Fibroblast of skin of abdomen (primary cell): ENCODE measurements at places on chromosomes 7 and 10.

DNA sequence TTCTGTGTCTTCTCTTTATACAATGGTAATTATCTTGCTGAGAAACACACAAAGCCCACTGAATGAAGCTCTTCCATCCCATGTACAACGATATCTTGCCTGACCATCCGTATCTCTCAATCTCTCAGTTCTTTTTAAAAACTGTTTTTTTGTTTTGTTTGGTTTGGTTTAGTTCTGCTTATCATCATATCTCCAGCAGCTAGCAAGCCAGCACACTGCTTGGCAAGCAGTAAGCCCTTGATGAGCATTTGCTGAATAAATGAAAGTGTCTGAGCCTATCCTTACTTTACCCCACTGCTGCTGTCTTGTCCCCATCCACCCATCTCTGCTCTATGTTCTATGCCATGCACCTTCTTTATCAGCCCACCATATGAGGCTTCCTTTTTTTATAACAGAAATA is 34.2 kb downstream of the ITGB1 start:
- DNase-seq = no peak

GRCh38 chr7:116307253-116307652 is 96.9 kb downstream of the TES start:
- DNase-seq = no peak

GRCh38 chr7:96346293-96346953 is 24.5 kb upstream of the SLC25A13 start:
- no peak for DNase-seq

- peak; percentile 47 for DNase-seq
Measured at GRCh38 chr7:157337316-157338149, 729 bp downstream of the DNAJB6 start.

- no peak for DNase-seq
Measured at GRCh38 chr7:95601316-95601715, 5.0 kb upstream of the PDK4 start.

DNA sequence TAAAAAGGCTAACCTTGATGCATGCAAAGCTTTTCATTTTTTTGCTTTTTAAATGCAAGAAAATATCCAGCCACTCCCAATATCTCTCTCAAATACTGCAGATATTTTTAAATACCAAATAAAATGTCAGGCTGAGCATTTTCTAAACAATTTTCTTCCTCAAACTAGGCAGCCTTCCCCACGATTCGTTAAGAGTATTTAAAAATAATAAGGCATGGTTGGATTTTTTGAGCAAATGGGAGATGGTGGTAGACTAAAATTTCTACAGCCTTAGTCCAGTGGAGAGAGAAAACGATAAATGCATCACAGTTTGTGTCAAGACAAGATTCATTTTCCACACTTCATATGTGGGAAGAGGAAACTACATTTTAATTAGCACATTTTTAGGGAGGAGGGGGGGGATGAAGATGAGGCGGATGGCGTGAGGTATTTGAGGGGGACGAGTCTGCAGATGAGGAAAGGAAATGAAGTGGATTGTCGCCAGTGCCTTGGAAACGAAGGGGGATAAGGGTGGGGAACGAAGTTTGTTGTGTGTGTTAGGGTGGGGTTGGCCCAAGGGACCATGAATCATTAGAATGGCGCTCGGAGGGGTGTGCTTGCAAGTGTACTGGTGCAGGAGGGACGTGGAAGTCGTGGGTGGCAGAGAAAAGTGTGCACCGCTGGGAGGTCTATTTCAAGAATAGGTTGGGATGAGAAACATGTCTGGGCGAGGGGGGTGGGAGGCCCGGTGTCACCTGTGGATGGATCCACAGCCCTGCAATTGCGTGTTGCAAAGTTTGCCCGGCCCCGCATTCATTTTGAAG is 1.2 kb upstream of the ADD3 start:
- DNase-seq = peak; percentile 77

- no peak for DNase-seq
Measured at GRCh38 chr7:151400626-151401315, 9.1 kb downstream of the WDR86 start.

GRCh38 chr7:134431815-134432214 is 27.1 kb downstream of the AKR1B1 start:
- no peak for DNase-seq

DNA sequence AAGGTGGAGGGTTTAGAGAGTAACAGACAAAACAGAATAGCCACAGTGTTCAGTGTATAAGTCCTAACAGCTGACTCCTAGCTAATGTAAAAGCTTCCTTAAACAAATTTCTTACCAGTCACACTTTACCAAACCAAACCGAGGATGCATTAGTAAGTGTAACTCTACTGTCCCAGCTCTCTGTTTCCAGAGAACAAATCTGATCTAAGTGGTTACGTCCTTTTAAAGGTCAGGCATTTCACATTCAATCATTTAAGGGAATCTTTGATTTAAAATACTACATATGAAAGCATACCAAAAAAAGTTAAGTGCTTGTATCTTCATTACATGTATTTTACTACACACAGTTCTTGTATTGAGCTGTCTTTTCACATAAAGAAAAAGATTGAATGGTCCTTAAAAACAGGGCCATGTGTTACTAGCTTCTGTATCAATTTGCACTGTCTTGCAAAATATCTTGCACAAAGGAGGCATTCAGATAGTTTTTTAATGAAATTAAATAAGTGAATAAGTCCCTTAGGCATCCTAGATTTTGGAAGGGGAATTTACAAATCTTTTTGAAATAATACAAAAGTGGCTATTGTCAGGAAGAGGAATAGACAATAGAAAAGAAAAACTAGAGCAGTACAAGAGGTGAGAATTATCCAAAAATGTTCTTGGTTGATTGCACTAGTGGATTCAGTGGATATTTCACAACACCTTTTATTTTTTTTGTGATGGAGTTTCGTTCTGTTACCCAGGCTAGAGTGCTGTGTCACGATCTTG is 58.4 kb upstream of the SPOCK2 start:
- DNase-seq = no peak

- DNase-seq = peak; percentile 48
Measured at GRCh38 chr10:33791272-33791660, 456.8 kb upstream of the NRP1 start.

DNA sequence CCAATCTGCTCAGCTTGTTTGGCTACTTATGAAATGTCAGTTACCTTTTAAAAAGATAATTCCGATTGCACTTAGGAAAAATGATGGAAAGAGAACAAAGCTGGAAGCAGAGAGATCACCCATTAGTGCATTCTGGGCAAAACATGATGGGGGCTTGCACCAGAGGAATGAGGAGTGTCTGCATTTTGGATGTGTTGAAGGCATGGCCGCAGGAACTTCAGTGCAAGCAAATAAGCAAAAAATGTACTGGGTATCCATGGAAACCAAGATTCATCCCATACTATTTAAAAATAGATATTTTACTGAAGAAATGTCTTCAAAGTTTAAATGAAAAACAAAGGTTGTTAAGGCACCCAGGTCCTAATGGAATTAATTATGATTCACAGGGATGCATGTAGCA is 655.0 kb downstream of the POM121L12 start:
- no peak for DNase-seq

GRCh38 chr7:66296001-66296521 is 90.9 kb downstream of the TPST1 start:
- peak; percentile 87 for DNase-seq

- peak; percentile 86 for DNase-seq
Measured at GRCh38 chr10:14010101-14010558, 320.6 kb downstream of the FRMD4A start.
